Kasumi-1 (cell line): ENCODE measurements at places on chromosomes 11 and 22.

DNA sequence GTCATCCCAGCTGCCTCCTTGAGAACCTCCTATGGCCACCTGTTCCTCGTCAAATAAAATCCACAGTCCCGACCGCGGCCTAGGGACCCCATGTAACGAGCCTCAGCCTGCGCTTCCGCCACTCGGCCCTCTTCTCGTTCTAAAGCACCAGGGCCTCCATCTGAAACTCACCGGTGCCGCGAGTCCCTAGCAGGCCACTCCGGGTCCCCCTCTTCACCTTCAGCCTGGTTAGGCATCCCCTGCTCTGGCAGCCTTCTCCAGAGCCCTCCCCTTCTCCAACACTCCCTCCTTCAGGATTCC, 2.4 kb upstream of the SSTR3 start:
- no peak for DNase-seq

- DNase-seq: peak; percentile 84
These were observed 10.2 kb downstream of the GNB1L start for GRCh38 chr22:19844377-19845053.

GRCh38 chr22:46394622-46395021, 59.1 kb downstream of the TRMU start:
- no peak for DNase-seq

DNA sequence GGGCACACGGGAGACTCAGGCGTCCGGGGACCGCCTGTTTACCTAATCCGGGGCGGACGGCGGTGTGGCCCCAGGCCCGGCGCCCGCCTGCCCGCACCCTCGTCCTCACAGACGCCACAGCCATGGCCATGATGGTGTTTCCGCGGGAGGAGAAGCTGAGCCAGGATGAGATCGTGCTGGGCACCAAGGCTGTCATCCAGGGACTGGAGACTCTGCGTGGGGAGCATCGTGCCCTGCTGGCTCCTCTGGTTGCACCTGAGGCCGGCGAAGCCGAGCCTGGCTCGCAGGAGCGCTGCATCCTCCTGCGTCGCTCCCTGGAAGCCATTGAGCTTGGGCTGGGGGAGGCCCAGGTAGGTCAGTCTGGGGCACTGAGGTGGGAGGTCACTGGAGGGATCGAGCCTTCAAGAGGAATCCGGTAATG, 10.0 kb upstream of the RAB1B start:
- no peak for DNase-seq

- no peak for DNase-seq
These were observed 468.9 kb downstream of the NTM start for GRCh38 chr11:131839326-131839725.

DNA sequence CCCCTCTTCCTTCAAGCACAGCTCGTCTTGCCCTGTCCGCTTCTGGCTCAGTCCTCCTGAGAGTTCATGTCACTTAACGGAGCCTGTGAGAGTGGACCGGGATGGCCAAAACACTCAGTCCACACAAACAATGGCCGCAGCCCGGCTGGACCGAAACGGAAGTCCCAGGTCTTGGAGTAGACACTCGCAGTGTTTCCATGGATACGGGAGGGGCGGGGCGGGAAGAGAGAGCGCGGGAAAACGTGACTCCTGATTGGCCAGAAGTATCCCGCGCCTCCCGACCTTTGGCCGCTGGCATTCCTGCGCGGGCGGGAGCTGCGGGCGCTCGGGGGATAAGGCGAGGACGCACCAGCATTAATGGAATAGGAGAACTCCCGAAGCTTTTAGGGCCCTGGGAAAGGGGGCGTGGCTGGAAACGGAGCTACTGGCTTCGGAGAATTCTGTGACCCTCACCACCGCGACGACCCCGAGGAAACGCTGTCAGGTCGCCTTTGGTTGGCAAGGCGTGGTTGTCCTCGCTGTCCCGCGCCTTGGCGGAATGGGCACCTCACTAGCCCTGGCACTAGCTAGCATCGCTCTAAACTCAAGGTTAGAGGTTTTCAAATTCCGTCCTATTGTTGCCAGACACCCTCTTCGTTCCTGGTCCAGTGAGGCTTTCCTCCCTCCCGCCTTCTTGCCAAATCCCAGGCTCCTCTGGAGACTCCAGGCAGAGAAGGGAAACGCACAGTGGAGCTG, at the start of the genes NLRP14 and ZNF214:
Gene NLRP14, plus strand, starts transcription at position 297 of the 735 bp plus-strand sequence. CDS start 18,108 bp downstream, outside the sequence.
Gene ZNF214, minus strand, starts transcription at position 164 of the 735 bp plus-strand sequence. CDS start 17,511 bp downstream, outside the sequence.
- no peak for DNase-seq

- DNase-seq: no peak
These were observed 101.0 kb downstream of the ME3 start for GRCh38 chr11:86571273-86571948.
